ENCODE measurements at places on chromosomes 1 and 21.

DNA sequence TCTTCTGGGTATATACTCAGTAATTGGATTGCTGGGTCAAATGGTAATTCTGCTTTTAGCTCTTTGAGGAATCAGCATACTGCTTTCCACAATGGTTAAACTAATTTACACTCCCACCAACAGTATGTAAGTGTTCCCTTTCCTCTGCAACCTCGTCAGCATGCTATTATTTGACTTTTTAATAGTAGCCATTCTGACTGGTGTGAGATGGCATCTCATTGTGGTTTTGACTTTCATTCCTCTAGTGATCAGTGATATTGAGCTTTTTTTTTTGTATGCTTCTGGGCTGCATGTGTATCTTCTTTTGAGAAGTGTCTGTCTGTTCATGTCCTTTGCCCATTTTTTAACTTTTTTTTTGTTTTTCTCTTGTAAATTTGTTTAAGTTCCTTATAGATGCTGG is 279.4 kb downstream of the PTGER3 start:
- DNase-seq = no peak

GRCh38 chr1:74652711-74653139 is 20.9 kb downstream of the ERICH3 start:
- no peak for DNase-seq

GRCh38 chr1:32977546-32978087 is 13.0 kb upstream of the RNF19B start:
- no peak for DNase-seq

- DNase-seq = no peak
These were observed 39.3 kb upstream of the POFUT2 start for GRCh38 chr21:45326891-45327440.

DNA sequence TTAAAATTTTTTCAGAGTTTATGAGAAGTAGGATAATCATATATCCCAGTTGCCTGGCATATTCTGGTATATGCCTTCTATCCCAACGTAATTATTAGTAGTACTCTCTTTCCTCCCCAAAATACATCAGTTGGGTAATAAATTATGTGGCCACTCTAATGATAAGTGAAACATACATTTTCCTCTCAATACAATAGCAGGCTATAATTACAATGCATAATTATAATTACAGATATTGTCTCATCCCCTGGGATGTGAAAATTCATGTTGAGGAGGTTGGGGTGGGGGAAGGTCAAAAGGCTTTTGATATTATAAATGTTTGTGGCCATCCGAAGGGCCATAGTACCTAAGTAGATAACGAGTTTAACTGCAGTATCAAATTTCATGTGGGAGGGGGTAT is 277.1 kb downstream of the ST6GALNAC3 start:
- no peak for DNase-seq

Measured in putamen (tissue), 1 donor.